ENCODE measurements at places on chromosomes 5 and 9. TPM values are rescaled to one million over a fixed set of nuclear protein-coding genes. Genes with fewer than 3 reads are reported as not detected.

Gene DOCK2
- 3.1 TPM for total RNA-seq

Gene CDHR2
- 0.06 TPM for total RNA-seq

Gene ALDOB
- not detected for total RNA-seq

Gene TMEM252
- not detected for total RNA-seq

Gene LCN2
- 3.4 TPM for total RNA-seq

Gene LCN9
- total RNA-seq = not detected

Gene POLK
- total RNA-seq = 10.0 TPM

Data from A549 treated with AZD2906 at 1 μM for 4 hours (cell line).